ENCODE measurements at places on chromosomes 3 and 15. TPM values are rescaled to one million over a fixed set of nuclear protein-coding genes. Genes with fewer than 3 reads are reported as not detected.

ERICH6 gene
- total RNA-seq: not detected

FILIP1L gene
- 29.0 TPM for total RNA-seq

GRCh38 chr15:23081271-23081670 is 41.9 kb upstream of the TUBGCP5 start:
- DNase-seq: no peak

CCR8 gene
- not detected for total RNA-seq

Data from A172 (cell line).